Stimulated activated CD4-positive, alpha-beta T cell treated with anti-CD3 and anti-CD28 coated beads, Interleukin-1b, Interleukin-23, amount 100 ng/mL, for 24 hours (primary cell): ENCODE measurements at places on chromosomes 1 and 21.

DNA sequence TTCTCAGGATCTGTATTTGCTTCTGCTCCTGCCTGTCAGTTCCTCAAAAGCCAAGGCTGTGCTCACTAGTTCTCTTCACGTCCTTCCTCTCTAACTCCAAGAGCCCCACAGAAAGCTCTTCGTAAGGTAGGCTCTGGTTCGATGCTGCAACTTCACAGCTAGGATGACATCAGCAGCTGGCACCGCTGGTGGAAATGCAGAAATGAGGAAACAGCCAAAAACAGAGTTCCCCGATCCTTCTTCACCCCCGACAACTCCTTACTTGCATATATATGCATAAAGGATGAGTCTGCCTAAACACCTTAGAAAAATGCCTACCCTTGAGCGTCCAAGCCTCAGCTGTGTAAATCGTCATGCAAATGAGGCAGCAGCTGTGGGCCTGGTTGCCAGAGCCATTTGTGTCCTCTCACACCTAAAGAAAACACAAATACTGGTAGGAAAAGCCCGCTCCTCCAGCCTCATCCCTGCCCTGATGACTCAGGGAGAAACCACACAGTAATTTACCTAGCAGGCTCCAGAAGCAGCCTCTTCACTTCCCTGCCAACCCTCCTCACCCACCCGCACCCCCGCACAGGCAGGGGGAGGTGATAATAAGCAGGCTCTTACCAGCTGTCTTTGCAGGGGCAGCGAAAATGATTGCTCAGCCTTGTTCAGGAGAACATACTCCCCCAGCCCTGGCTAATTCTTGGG is 28.2 kb downstream of the BATF3 start:
- DNase-seq, result no peak

- DNase-seq, result no peak
Observed at GRCh38 chr1:7046314-7046713, 261.1 kb downstream of the CAMTA1 start.

DNA sequence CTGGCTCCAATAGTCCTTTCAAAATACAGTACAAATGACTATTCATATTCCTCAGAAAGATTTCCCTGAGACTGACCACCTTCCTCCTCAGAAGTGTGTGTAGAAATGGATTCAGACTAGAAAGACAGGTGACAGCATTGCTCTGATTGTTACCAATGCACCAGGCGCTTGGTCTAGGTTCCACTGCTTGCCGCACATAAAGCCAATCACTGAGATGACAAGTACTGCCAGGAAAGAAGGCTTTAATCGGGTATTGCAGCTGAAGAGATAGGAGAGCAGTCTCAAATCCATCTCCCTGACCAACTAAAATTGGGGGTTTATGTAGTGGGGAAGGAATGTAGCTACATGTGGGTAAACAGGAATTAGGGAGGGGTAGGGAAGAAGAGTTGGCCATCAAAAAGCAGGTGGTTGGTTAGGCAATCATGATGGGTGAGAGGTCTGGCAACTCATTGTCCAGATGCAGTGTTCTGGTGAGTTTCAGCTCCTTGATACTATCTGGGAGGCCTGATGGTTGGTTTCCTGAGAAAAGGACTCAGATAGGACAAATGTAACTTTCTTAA is 98.0 kb downstream of the KCNH1 start:
- no peak for DNase-seq

- no peak for DNase-seq
Observed at GRCh38 chr1:110576441-110576840, 29.7 kb downstream of the KCNA2 start.
